ENCODE measurements at places on chromosomes 5 and 9.
A peak's percentile ranks its signal among the peaks of the same experiment; 100 is the strongest.

- peak; percentile 15 for DNase-seq
Measured at GRCh38 chr5:156934450-156935211, 28.4 kb downstream of the TIMD4 start.

GRCh38 chr9:36597412-36598178 is 24.9 kb downstream of the MELK start:
- peak; percentile 57 for DNase-seq

GRCh38 chr5:53893626-53894025 is 333.2 kb downstream of the NDUFS4 start:
- DNase-seq: no peak

DNA sequence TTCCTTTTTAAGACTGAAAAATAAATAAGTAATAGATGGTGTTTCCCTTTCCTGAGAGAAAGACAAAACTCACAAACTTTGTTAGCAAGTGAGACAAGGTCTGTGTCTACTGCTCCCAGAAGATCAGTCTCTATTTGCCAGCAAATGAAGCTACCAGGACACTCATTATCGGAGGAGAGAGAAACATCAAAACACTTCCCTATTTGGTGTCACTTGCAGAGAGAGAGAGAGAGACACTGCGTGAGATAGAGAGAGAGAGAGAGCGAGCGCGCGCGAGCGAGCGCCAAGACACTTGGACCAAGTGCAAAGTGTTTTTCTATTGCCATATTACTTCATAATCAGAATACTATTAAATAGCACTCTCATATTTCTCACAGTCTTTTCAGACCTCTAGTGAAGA is 142.7 kb downstream of the KCNN2 start:
- DNase-seq: no peak

DNA sequence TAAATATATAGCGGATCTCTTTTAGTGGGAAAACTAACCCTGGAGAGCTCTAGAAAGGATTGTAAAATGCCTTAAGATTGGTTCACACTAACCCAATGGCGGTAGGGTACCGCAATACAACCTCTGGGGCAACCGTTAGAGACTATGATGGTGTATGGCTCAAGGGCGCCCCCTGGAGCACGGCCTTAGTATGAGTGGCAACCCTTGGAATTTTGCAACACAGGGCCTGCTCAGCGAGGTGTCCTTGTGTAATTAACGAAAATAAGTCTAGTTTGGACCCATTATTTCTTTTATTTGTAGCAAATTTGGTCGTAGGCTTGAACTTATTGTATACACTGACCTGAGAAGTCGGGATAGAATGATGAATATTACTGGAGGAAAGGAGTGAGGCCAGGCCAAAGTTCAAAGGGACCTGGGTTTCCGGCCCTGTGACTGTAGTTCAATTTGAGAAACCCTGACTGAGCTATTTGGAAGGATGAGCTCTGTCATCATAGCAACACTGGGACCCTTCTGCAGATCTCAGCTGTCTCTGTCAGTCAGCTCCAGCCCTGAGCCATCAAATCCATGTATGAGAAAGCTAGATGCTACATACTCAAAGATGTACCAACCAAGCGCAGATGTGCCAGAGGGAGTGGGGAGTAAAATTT is 54.8 kb downstream of the CAMK4 start:
- DNase-seq: peak; percentile 35

GRCh38 chr5:57383093-57383861 is 99.3 kb downstream of the ACTBL2 start:
- peak; percentile 97 for DNase-seq

GRCh38 chr5:16565118-16565517 is 51.7 kb downstream of the RETREG1 start:
- no peak for DNase-seq

- DNase-seq: no peak
Measured at GRCh38 chr9:135344523-135344901, 135.1 kb upstream of the PPP1R26 start.

- no peak for DNase-seq
Measured at GRCh38 chr9:136205707-136205992, 722 bp upstream of the LHX3 start.

DNA sequence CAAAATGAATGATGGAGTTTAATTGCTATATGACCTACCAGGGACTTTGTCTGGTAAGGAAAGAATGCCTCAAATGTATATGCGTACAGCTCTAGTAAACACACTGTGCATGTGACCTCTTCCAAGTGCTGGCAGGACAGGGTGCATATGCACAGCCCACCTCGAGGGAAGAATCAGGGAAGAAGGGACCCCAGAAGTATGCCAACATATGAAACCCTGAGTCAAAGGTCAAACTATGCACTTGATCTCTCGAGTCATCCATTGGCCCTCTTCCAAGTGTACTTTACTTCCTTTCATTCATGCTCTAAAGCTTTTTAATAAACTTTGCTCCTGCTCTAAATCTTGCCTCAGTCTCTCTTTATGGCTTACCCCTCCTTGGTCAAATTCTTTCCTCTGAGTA is 804.6 kb upstream of the COX7C start:
- no peak for DNase-seq

DNA sequence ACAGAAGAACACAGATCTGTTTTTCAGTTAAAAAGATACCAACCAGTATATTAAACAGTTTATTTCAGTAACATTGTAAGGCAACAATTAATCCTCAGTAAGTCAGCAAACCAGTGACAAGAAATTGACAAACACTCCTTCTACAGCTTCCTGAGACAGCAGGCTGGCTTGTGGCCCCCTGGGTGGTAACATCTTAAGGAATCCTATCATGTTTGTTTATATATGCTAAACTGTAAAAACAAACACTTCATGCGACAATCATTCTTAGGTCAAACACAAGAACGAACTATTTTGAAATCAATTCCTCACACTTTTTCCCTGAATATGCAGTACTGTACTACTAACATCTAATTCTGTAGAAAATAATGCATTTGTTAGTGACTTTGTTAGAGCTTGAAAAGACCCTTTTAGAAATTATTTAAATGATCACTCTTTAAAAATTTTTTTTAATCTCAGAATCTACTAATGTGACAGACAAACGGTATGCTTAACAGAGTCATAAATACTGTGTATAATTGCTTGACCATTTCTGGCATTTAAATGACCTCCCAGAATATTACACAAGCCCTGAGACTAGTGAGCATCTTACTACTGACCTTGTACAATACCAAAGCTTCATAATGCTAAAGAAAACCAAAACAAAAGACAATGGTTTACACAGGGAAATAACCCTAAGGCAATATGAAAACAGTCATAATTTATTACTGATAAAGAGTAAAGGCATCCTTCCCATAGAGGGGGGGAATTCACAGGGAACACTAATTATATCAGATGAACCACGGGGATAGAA is 48.2 kb downstream of the ERMP1 start:
- DNase-seq: no peak

GRCh38 chr5:163459462-163459818 is 462 bp downstream of the NUDCD2 start:
- no peak for DNase-seq

GRCh38 chr5:93654676-93655075 is 71.7 kb downstream of the NR2F1 start:
- no peak for DNase-seq

DNA sequence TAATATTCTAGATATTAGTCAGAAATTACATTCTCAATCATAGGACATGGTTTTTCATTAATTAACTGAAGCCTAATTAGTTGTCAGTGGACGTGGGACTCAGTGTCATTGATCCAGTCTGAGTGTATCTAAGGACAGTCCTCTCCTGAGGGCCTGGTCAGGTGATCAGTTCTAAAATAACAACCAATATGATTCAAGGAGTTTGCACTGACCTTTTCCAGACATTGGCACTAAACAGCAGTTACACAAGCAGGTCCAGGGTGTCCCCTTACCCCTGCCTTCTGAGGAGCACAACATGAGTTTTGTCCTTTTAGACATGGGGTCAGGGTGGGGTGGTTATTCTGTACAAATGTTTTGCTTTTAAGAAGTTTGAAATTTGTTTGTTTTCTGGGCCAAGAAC is 97.8 kb downstream of the CMYA5 start:
- no peak for DNase-seq

DNA sequence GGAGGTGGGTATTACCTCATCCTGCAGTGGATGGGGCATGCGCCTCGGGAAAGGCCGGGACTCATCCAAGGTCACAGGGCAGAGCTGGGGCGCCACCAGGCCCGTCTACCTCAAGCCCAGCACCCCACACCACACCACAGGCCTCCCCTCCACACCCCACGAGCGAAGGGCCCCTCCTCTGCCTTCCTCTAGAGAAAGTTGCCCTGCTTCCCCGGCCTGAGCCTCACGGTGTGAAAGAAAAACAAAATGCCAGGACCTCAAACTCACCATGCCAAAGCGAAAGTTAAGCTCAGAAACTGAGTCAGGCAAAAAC is 161.1 kb downstream of the COL23A1 start:
- DNase-seq: no peak

- peak; percentile 19 for DNase-seq
Measured at GRCh38 chr9:97737429-97737828, 40.3 kb upstream of the XPA start.
